ENCODE measurements at places on chromosomes 7 and 10. TPM values are rescaled to one million over a fixed set of nuclear protein-coding genes. Genes with fewer than 3 reads are reported as not detected.

The LRMDA gene
- total RNA-seq: not detected

The LIPF gene
- not detected for total RNA-seq

The HOXA10 gene
- not detected for total RNA-seq

The CNPY1 gene
- total RNA-seq: not detected

The PNLIPRP3 gene
- total RNA-seq: not detected

The EPHB4 gene
- 4.1 TPM for total RNA-seq

The PRKRIP1 gene
- 31.4 TPM for total RNA-seq

GRCh38 chr7:81002421-81002820, 83.6 kb upstream of the SEMA3C start:
- DNase-seq: no peak

GRCh38 chr7:64630496-64630895, 35.4 kb upstream of the ZNF107 start:
- DNase-seq: no peak

GRCh38 chr7:154767821-154768415, 235.0 kb downstream of the PAXIP1 start:
- no peak for DNase-seq

GRCh38 chr7:100752994-100753393, 19.6 kb downstream of the ZAN start:
- peak; percentile 16 for DNase-seq

DNA sequence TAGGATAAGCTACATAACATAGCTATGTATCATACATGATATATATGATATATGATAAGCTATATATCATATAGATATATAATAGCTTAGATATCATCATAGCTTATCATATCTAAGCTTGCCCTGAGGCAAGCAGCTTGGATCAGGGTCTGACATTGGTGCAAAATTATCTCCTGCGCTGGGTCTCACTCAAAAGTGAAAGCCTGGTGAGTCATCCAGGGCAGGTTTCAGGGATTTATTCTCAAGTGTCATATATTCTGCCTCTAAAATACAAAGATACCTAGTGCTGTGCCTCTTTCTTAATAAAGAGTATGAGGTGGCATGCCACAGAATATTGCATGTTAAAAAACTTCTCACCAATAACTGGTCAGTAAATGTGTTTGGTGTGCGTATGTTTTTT, 105.9 kb downstream of the CDC14C start:
- DNase-seq: no peak

DNA sequence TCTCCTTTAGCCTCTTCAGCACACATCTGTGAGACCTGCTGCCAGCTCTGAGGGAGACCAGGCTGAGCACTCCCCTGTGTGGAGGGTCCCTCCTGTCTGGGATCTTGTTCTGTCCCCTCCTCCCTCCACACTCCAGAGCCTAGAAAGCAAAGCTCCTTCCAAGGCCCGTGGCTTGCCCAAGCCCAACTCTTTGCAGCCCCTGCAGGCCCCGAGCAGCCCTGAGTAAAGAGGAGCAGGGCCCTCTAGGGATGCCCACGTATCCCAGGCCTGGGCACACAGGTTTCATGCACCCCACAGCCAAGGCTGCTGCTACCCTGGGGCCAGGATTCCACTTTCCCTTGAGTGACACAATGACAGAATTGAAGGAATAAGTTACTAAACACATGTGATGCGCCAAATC, 24.0 kb downstream of the COBL start:
- no peak for DNase-seq

DNA sequence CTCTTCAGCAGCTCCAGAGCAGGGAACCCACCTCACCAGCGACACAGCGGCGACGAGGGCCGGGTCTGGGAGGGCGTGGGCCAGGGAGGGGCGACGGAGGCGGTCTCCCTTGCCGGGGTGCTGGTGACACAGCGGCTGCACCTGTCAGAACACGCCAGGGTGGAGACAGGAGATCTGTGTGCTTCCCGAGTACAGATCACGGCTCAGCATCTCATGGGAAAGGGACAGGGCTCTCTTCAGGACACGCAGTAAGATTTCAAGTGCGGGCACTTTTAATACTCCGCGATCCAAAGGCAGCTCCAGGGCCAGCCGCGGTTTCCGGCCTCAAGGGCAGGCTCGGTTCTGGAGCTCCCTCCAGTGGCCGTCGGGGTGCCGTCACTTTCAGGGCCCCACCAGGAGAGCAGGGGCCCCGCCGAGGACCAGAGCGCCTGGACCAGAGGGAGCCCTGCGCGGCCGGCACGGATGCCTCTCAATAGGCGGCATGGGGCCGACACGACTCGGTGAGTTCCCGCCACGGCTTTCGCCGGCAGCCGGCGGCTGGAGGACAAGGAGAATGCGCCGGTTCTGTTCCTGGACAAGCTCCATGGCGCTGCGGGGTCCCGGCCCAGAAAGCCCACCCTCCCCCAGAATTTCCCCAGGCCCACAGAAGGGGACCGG, 21.4 kb downstream of the GPR146 start:
- peak; percentile 92 for DNase-seq

GRCh38 chr7:41817386-41817785, 114.5 kb upstream of the INHBA start:
- peak; percentile 15 for DNase-seq

DNA sequence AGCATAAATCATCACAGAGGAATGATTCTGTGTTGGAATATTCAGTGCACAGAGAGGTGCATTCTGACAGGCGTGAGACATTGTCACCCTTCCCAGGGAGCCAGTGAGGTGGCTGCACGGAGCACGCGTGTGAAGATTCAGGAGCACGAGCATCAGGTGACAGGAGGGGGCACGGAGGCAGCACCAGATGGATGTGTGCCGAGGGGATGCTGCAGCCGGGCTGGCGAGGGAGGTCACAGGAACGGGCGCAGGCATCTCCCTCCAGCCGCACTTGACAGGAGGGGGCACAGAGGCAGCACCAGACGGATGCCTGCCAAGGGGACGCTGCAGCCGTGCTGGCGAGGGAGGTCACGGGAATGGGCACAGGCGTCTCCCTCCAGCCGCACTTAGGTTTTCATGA, 66.5 kb downstream of the DIP2C start:
- no peak for DNase-seq

GRCh38 chr10:35875016-35875676, 233.1 kb upstream of the FZD8 start:
- DNase-seq: no peak

DNA sequence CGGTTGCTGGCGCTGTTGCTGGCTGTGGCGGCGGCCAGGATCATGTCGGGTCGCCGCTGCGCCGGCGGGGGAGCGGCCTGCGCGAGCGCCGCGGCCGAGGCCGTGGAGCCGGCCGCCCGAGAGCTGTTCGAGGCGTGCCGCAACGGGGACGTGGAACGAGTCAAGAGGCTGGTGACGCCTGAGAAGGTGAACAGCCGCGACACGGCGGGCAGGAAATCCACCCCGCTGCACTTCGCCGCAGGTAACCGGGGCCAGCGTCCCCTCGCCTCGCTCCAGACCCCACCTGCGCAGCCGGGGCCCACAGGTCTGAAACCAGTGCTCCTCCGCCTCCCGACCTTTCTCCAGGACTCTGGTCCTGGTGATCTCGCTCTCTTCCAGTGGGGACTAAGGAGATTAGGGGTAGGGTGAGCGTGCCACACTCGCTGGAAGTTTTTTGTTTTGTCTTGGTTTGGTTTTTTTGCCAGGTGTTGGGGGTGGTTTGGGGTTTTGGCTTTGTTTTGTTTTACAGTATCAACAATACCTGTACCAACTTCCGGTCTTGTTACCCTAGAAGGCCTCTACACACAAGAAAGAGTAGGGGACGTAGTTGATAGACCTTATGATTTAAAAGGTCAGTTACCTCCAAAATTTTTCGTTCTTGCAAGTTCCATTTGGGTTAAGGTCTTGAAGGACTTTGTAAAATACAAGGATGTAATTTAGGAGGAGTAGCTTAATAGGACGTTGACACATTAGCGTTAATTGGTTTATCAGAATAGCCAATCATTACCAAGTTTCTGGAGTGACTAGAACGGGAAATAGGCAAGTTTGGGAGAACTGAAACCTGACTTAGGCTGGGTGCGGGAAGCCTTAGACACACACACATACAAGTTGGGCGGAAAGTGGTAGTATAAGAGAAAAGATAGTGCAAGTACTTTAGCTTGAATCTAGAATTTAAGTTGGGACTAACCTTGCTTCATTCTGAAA, 704 bp downstream of the TNKS2 start:
- peak; percentile 69 for DNase-seq

DNA sequence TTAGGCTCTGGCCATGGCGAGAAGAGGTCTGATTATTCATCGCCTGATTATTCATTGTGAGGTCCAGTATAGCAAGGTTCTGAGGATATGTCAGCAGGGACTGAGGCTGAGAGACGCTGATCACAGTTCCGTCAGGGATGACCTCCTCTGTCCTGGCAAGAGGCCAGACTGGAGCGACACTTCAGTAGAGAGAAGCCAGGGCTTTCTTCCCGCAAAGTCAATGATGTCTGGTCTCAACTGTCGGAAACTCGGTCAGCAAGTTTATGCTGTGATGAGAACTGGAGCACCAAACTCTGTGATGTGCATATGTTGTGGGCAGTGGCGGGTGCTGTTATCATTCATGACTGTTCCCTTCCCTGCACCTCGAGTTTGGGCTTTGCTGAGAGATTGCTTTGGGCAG, 29.0 kb upstream of the GNA12 start:
- no peak for DNase-seq

DNA sequence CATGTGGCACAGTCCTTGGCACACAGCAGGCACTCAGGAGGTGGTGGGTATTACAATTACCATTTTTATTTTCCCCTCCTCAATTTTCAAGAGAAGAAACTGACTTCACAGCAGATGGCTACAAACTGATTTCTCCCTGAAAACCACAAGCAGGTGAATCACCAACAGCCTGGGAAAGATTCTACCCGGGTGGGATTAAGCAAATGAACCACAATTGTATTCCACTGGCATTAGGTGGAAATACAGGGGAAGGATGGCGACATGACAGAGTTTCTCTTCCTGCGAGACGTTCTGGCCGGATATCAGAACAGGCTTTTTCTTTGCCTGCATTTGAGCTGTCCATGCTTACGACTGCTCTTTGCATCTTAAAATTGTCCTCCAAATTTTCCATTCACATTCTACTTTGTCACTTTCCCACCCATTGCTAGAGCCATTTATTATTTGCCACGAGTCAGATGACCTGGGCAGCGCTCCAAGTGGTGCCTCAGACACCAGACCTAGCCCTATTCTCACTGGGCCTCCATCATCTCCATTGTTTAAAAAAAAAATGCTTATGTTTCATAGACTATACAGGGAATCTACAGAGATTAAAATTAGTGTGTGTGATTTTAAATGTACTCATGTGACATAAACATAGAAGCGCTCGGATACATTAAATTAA, 4.6 kb downstream of the DENND11 start:
- DNase-seq: no peak

- DNase-seq: no peak
Observed at GRCh38 chr7:65992526-65992925, 10.5 kb upstream of the GUSB start.

GRCh38 chr10:123624086-123624485, 42.1 kb upstream of the GPR26 start:
- DNase-seq: no peak

GRCh38 chr7:87404674-87405073, 59.2 kb downstream of the CROT start:
- no peak for DNase-seq

DNA sequence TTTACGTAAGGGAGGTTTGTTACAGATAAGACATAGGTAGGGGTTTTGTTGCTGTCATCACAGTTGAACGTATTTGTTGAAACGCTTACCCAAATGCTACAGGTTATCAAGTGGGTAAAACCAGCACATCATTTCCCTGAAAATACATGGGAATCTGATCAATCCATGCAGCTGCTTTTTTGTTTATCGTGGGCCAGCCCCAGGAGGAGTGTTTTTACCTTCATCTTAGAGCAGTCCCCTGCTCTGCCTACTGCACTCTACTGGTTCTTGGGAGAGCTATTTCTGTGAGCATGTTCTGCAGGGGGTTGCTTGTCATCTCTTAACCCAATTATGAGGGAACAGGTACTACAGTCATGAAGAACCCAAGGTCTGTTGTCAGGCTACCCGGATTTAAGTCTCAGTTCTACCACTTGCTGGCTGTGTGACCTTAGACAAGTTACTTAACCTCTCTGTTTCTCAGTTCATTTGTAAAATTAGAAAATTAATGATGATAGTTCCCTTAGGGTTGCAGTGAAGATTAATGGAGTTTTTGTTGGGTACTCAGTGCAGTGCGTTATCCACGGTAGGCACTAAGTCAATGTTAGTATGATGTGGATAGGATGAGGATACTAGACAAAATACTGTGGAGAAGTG, 15.0 kb downstream of the MTURN start:
- no peak for DNase-seq

DNA sequence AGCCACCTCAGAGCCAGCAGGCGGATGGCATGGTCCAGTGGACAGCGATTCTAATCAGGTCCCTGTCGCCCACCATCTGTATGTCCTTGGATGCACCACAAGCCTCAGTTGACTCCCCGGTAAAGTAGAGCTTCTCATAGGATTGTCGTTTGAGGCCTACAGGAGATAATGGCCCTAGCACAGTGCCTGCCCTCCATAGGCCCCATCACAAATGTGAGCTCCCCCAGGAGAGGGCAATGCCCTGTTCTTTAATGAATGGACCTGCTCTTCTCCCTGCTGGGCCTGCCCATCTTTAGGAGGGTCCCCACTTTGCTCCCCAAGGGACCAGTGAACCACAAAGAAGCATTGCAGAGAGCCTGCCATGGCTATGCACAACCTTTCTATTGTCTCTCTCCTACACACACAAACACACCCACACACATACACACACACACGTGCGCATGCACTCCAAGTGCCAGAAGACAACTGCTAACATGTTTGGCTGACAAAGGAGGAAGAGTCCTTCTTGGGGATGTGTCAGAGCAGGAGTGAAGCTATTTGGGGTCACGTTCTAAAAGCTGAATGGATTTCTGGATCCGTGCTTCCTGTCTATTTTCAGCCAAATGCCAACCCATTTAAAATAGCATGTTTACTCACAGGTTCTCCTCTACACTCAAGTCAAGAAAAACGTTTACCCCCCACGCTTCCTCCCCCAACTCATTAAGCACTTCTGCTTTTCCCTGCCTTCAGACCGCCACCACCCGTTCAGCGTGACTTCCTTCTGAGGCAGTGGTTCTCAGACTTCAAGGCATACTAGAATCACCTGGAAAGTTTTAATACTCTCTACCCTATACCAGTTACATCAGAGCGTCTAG, 196.1 kb downstream of the GRID1 start:
- DNase-seq: no peak

- no peak for DNase-seq
Observed at GRCh38 chr10:132753596-132753995, 32.4 kb downstream of the NKX6-2 start.

DNA sequence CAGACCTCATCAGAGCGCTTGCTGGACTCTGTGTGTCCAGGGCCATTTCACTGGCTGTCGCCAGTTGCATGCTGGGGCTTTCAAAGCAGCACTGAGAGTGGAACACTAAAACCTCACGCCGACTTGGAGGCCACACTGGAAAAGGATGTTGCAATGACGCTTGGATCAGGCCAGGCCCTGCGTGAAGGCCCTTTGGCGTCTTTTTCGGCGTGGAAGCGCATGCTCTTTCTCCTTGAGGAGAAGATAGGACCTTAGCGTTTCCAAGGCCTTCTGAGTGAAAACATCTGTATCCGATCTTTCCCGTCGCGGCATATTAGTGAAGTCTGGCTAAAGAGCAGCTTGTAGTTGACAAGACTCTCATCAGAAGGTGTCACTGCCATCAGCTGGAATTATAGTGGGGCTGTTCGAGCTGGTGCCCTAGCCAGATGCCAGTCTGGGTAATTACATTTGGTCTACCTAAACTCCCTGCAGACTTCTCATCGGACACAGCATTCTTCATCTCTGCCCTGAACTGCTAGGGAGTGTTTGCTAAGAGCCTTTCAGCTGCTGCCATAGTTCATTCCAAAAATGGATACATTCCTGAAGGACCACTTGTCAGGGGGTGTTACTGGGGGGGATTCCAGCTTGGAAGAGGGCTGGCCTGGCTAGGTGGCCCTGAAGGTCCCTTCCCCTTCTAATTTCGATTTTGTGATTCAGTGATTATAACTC, 167.7 kb upstream of the TCF7L2 start:
- DNase-seq: no peak

Data from activated CD4-positive, alpha-beta T cell treated with anti-CD3 and anti-CD28 coated beads for 36 hours (primary cell).